HS-5 (cell line): ENCODE measurements at places on chromosomes 2 and 18.

- DNase-seq: no peak
These were observed at the start of gene GRP for GRCh38 chr18:59219672-59220163. Gene GRP, plus strand, starts transcription at chr18:59220158. Its CDS starts 108 bp downstream, at chr18:59220266.

DNA sequence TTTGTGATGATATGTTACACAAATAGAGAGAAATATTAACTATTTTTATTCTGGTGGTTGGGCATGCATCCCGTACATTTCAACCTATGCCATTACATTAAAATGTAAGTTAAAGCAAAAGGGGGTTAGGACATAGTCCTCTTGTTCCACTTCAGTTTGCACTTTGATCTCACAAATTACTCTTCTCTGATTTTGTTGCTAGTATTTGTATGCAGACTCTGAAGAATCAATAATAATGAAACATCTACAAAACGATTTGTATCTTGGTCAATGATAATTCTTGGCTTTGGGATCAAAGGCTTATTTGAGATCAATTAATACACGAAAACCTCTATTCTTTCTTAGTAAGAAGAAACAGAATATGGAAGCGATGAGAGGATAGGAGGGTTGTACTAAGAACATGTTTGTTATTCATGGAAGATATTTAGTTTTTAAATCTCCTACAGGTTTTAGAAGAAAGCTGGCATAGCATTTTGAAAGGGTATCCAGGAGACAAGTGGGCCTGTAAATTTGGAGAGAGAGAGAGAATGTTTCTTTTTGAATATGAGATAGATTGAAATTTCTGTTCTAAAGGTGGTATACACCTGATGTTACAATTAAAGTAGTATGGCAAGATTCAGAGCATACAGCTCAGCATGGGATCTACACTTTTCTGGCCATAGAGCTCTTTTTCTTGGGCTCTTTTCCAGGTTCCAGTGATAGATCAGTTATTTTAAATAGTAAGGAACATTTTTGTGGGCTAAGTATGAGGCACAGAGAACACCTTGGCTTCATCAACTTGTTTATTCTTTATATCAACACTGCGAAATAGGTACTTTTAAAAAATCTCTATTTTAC is 347.9 kb downstream of the PTPRM start:
- no peak for DNase-seq

GRCh38 chr2:178946494-178946893 is 103.4 kb downstream of the CCDC141 start:
- DNase-seq: no peak

DNA sequence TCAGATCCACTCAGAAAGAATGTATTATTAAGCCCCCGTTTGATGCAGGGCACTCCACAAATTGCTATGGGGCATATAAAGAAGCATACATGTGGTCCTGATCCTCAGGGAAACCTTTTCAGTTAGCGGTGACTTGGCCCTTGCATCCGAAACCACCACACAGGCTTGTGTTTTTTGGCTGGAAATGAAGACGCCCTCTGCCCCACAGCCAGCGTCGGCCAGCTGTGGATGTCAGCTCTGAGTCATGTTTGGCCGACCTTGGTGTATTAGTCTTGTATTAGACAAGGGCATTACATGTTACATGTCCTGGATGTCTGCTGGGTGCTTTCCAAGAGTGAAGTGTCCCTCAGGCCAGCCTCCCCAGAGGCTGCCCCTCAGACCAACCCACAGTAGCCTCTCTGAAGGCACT is 107.6 kb upstream of the MAP3K20 start:
- peak; percentile 59 for DNase-seq

DNA sequence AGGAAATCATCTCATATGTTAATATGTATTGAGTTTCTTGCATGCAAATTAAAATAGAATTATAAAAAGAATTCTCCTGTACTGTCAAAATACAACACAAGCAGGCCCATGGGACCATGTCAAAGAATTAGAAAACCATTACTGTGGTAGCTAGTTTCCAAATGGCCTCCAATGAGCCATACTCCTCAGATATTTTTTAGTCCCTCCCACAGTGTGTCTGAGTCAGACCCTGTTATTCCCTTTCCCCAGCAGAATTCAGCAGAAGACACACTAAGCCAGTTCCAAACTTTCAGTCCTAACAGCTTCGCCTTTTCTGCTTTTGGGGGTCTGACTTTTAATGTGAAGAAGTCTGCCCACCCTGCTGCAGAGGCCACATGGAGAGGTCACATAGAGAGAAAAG is 86.7 kb downstream of the FIGN start:
- no peak for DNase-seq

DNA sequence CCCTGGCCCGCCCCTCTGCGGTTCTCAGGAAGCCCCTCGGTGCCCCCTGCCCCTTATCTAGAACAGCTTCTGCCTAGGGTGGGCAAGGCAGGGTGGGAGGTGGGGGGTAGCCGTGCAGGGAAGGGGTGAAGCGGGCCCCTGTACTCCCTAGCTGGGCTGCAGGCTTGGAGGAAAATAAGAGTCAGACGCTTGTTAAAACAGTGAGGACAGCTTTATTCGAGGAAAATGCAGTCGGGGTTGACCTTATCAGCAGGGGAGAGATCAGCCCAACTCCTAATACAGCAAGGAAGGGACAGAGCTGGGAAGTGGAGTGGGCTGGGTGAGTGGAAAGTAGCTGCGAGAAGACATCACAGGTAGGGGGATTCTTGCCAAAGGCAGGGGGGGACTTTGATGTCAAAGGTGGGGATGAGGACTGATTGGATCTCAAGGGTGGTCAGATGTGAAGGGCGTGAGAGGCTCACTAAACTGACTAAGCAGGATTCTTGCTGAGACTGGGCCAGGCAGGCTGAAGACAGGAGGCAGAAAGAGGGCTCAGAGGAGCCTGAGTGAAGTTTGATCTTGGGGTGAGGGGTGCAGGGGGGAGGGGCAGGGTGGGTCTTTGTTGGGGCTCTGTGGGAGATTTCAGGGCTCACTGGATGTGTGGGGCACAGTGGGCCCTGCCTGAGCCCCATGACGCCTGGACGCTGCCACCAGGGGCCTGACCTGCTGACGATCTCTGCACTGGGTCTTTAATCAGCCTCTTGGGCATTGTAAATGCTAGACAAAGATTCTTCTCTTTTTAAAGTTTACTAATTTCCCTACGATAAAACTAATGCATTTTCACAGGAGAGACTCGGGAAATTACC is 29.9 kb downstream of the HPCAL1 start:
- no peak for DNase-seq

DNA sequence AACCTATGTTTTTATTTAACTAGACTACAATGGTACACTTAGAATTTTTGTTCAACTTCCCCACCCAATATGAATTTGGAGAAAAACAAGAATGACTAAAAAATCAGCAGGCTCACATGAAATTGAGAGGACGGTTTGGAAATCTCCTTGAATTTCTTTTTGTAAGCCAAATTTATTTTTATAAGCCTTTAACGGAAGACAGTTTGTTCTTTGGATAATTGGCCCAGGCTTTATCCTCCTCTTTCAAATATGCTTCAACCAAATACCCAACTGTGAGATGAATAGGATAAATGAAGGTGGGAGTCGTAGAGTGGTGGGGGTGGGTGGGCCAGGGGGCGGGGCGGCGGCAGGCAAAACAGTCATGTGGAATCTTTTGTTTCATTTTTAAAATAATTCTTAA is 60.6 kb downstream of the FMNL2 start:
- no peak for DNase-seq

DNA sequence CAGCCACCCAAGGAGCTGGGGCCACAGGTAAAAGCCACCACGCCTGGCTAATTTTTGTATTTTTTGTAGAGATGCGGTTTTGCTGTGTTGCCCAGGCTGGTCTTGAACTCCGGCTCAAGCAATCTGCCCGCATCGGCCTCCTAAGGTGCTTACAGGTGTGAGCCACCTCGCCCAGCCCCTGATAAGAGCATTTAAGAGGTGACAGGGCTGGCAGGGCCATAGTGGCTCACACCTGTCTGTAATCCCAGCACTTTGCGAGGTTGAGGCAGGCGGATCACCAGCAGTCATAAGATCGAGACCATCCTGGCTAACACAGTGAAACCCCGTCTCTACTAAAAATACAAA is 9.0 kb upstream of the CNNM3 start:
- DNase-seq: no peak
